ENCODE measurements at places on chromosomes 4 and X. TPM values are rescaled to one million over a fixed set of nuclear protein-coding genes. Genes with fewer than 3 reads are reported as not detected.

Gene TMSB15A
- total RNA-seq, result 1.1 TPM

Gene SMIM43
- not detected for total RNA-seq

Gene PNMA6A
- total RNA-seq, result not detected

Gene MAGEA2B
- not detected for total RNA-seq

Gene CT45A3
- total RNA-seq, result not detected

Gene LRIT3
- not detected for total RNA-seq

Gene EMD
- total RNA-seq, result 50.6 TPM

Gene IL2
- total RNA-seq, result not detected

Gene CLIC2
- total RNA-seq, result not detected

Gene EDNRA
- 5.4 TPM for total RNA-seq

Gene GIMD1
- total RNA-seq, result not detected

Gene HERC6
- 2.9 TPM for total RNA-seq

Gene RHOH
- not detected for total RNA-seq

Gene TMPRSS11A
- total RNA-seq, result 1.4 TPM

Gene CTAG2
- not detected for total RNA-seq

Gene GK2
- total RNA-seq, result not detected

Gene PGAM4
- total RNA-seq, result not detected

Gene DOK7
- 3.6 TPM for total RNA-seq

Gene KCTD8
- not detected for total RNA-seq

Gene SLC25A5
- 486 TPM for total RNA-seq

Gene NWD2
- not detected for total RNA-seq

Gene ZNF182
- 1.8 TPM for total RNA-seq
